CD4-positive, alpha-beta T cell (primary cell): ENCODE measurements at places on chromosomes 5 and 9.
A peak's percentile ranks its signal among the peaks of the same experiment; 100 is the strongest.

- DNase-seq: no peak
Observed at GRCh38 chr5:152397581-152397980, 7.5 kb downstream of the NMUR2 start.

GRCh38 chr9:113808391-113809358 is 67.4 kb upstream of the ZNF618 start:
- DNase-seq: no peak

- no peak for DNase-seq
Observed at GRCh38 chr9:126164796-126165525, 161.7 kb upstream of the MVB12B start.

DNA sequence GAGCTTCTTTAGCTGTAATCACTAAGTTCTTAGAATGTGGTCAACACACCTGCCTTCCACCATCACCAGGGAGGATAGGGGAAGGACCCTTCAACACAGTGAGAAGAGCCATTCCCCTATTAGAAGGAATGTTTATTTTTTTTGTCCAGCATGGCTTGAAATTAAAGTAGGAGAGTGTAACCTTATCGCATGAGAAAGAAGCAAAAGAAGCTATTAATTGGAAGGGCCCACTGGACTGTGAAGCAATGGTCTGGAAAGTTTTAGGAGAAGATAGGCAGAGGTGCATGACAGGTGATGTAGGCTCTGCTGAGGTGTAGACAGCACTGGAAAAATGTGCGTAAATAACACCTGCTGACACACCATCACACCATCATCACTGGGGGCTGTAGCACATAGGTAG is 1526.0 kb downstream of the MAT2B start:
- no peak for DNase-seq

- no peak for DNase-seq
Observed at GRCh38 chr9:92377876-92378275, 26.5 kb downstream of the OGN start.

GRCh38 chr9:23412458-23412857 is 413.6 kb downstream of the ELAVL2 start:
- no peak for DNase-seq

DNA sequence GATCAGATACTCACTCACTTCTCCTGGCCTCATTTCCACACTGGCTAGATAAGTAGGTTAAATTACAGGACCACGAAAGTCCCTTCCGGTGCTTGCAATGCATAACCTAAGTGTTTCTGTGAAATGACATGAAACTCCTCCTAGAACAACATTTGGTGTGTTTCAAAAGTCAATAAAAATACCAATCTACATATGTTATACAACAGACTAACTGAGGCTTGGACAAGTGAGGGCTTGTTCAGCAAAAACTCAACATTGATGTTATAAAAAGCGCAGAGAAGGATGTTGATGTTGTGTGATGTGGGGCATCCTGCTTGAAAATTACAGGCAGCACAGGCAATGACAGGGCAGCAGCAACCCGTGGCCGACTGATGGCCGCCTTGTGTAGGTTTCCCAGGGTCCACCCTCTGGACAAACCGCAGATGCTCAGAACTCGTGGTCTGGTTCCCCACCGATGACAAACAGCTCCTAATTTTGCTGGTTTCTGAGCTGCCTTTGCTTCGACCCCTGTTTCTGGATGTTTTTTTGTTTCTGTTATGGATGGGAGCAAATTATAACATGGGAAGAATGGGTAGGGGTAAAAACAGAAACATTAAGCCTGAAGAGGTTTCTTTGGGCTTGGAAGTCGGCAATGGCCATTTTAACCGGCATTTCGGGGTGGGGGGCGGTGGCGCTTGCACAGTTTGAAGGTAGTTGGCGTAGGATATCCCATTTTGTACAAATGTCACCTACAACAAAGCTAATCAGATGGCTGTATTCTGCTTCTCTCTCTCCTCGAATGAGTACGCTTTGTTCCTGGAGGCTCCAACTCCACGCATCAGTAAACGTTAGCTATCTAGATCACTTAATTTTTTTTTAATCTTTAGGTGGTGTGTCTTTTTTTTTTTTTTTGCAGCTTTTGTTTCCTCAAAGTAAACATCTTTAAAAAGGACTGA is 116.1 kb downstream of the PDZD2 start:
- no peak for DNase-seq

GRCh38 chr5:116646611-116647289 is 72.1 kb upstream of the SEMA6A start:
- no peak for DNase-seq

DNA sequence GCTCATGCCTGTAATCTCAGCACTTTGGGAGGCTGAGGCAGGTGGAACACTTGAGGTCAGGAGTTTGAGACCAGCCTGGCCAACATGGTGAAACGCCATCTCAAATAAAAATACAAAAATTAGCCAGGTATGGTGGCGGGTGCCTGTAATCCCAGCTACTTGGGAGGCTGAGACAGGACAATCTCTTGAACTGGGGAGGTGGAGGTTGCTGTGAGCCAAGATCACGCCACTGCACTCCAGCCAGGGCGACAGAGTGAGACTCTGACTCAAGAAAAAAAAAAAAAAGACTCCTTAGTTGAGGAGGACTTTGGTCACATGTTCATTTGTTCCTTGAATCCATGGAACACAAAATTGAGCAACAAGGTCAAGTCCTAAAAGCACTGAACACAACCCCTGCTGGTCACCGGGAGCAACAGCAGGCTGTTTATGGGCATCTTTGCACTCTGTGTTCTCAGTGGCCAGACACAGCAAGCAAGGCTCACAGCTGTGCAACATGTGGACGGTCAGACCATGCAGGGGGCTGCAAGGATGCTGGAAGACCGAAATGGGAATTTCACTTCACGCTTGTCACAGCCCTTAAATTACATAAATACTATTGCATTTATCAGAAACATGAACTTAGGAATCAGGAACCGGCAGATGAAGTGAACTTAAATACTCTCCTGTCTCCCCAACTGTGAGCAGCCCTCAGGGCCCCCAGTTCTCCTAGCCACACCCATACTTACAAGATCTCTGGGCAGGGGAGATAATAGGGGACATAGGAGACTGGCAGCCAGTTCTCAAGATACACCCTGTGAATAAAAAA is 2.8 kb downstream of the GBGT1 start:
- peak; percentile 23 for DNase-seq

- no peak for DNase-seq
Observed at GRCh38 chr9:72951520-72952380, 1.1 kb downstream of the ALDH1A1 start.
